ENCODE measurements at places on chromosomes 3 and 15.

- no peak for DNase-seq
These were observed 994 bp downstream of the MESP1 start for GRCh38 chr15:89749951-89750559.

GRCh38 chr3:171346582-171347300 is 113.5 kb downstream of the TNIK start:
- peak; percentile 94 for DNase-seq

- no peak for DNase-seq
These were observed 24.3 kb downstream of the EIF1B start for GRCh38 chr3:40333852-40334251.

- no peak for DNase-seq
These were observed 30.8 kb downstream of the TMEM45A start for GRCh38 chr3:100523050-100523760.

DNA sequence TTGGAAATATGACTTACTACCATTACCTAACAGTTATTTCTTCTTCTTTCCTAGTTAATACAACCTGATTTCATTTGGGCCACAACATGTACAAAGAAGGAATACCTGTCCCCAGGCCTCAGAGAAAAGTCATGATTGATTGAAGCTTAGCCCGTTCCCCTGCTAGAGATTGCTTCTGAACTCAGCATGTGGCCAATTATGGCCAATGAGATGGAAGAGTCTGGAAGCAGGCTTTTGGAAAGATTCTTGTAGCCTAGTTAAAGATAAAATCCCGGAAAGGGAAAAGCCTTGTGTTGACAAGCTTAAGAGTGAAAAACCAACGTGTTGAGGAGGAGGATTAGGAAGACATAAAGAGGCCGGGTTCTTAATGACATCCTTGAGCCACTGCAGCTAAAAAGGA is 17.0 kb upstream of the TM6SF1 start:
- DNase-seq: no peak

- DNase-seq: no peak
These were observed 81.4 kb upstream of the CHD2 start for GRCh38 chr15:92818651-92819277.

DNA sequence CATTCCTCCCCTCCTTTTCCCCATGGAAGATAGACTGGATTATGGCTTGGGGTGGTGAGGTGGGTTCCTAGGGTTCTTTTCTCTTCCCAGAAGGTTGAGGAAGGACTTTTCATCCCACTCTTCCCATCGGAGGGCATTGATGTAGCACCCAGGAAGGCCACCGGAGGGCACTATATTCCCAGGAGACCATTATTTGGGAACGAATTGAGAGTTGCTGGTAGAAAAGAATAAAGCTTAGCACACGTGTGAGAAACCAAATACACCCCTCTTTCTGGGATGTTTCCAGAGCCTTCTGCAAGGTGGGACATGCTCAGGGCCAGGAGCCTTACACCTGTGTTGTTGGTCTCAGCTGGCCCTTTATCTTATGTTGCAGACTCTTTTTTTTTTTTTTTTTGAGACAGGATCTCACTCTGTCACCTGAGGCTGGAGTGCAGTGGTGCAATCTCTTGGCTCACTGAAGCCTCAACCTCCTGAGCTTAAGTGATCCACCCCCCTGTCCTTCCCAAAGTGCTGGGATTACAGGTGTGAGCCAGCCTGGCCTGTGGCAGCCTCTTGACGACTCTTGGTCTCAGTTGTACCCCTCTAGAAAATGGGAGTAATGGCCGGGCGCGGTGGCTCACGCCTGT is 6.3 kb upstream of the CDC25A start:
- peak; percentile 72 for DNase-seq
